COLO829 (cell line): ENCODE measurements at places on chromosomes 6 and 20.
A peak's percentile ranks its signal among the peaks of the same experiment; 100 is the strongest.

- no peak for DNase-seq
These were observed 96.2 kb upstream of the BTN3A2 start for GRCh38 chr6:26268659-26269402.

DNA sequence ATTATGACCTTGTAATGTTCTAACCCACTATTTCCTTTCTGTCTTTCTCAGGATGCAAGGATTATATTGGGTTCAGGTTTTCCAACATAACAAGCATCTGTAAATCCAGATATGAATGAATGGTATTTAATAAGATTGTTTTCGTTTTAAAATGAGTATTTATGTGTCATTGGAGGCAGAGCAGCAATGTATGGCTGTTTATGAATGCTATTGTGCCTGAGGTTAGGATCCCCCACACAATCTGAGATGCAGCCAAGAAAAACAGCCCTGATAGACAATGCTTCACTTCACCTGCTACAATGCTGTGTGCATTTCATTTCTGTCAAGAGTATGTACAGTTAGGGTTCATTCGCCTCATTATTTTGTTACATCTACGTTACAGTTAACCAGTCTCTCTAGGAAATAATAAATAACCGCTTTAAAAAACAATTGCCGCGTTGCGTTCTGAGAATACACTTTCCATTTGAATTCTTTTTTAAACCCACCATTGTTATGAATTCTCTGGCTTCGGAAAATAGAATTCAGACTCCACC is 19.6 kb downstream of the TFAP2A start:
- no peak for DNase-seq

- no peak for DNase-seq
These were observed 113.3 kb downstream of the RPS12 start for GRCh38 chr6:132927713-132928112.

- DNase-seq = no peak
These were observed 42.0 kb downstream of the THEMIS start for GRCh38 chr6:127858727-127859391.

DNA sequence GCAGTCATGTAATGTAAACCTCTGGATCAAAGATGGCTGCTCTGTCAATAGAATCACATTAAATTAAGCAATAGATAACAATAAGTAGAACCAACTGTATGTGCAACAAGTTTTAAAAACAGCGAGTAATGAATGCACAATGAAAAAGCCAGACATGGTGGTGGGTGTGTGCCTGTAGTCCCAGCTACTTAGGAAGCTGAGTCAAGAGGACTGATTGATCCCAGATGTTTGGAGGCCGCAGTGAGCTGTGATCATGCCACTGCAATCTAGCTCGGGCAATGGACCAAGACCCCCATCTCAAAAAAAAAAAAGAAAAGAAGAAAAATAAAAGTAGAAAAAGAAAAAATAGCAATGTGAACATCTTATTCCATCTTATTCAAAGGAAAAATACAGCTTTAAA is 558.7 kb upstream of the MMS22L start:
- DNase-seq = no peak

GRCh38 chr6:30839671-30840070 is 44.6 kb upstream of the DDR1 start:
- no peak for DNase-seq

- no peak for DNase-seq
These were observed 56.9 kb downstream of the IRF4 start for GRCh38 chr6:448296-449056.

DNA sequence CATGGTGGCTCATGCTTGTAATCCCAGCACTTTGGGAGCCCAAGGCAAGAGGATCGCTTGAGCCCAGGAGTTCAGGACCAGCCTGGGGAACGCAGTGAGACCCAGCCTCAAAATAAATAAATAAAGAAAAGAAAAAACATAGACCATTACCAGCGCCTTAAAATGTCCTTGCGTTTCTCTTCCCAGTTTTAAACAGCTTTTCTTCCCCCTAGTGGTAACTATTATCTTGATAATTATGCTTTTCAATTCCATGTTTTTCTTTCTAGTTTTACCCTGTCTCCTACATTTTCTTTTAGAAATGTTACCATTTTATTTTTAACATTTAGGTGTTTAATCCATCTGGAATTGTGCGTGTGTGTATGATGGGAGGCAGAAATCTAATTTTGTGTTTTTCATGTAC is 24.4 kb downstream of the DNAH8 start:
- no peak for DNase-seq

- no peak for DNase-seq
These were observed 135.7 kb downstream of the SYNDIG1 start for GRCh38 chr20:24604966-24605665.

DNA sequence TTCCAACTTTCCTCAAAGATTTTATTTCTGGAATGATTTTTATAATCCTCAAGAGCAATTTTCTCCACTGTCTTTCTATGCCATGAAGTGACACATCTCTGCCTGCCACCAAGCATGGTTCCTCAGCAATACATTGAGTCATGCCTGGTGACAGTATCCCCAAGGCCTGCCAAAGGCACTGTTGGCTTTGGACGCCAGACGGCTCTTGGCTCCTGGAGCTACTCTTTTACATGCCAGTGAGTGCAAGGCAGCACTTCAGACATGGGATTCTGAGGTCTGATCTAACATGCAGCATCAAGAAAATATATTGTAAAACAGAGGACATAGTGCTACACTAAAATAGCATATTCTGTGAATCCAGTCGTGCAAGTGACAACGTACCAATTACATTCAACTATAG is 20.1 kb upstream of the PLEKHG1 start:
- no peak for DNase-seq

- DNase-seq = no peak
These were observed 34.5 kb downstream of the HLA-A start for GRCh38 chr6:29976588-29977424.

GRCh38 chr6:51141080-51141479 is 322.4 kb downstream of the TFAP2B start:
- no peak for DNase-seq

DNA sequence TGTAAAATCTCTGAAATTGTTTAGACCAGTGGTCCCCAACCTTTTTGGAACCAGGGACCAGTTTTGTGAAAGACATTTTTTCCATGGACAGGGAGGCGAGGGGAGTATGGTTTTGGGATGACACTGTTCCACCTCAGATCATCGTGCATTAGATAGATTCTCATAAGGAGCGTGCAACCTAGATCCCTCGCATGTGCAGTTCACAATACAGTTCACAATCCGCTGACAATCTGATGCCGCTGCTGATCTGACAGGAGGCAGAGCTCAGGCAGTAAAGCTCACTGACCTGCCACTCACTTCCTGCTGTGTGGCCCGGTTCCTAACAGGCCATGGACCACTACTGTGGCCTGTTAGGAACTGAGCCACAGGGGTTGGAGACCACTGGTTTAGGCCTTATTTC is 115.2 kb downstream of the EPM2A start:
- no peak for DNase-seq

- no peak for DNase-seq
These were observed 25.9 kb upstream of the ROS1 start for GRCh38 chr6:117451671-117452070.

- no peak for DNase-seq
These were observed 412.1 kb downstream of the QKI start for GRCh38 chr6:163826629-163827028.

DNA sequence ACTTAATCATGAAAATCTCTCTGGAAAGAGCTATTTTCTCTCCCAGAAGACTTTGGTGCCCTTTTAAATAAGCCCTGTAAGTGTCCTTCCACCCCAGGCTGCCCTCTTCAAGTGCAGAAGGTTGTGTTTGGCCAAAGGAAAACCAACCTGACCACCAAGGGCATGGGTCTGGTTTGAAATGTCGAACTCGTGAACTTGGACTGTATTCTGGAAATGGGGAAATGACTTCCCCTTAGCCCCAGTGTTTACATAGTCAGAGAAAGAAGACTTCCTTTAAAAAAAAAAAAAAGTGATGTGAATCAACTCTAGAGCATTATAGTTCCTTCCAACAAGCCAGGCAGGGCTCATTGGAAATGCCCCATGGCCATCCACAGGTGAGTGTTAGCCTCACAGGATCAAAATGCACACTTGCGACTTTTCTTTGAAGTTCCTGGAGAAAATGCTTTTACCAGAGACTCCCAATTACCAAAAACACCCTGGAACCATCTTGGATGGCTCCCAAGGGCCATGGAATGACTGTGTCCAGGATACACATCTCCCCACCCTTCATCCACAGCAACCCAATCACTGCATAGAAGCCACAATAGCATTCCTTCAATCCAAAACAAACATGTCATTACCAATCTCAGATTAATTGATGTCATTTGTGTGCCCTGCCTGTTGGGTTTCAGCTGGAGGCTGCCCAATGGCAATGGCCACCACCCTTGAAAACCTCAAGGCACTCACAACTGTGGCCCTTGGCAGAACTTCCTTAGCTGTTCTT is 133.8 kb downstream of the CLIC5 start:
- DNase-seq = no peak

- DNase-seq = no peak
These were observed 1.4 kb downstream of the SOX12 start for GRCh38 chr20:326645-327185.

GRCh38 chr6:37675100-37675499 is 22.6 kb downstream of the MDGA1 start:
- DNase-seq = no peak

DNA sequence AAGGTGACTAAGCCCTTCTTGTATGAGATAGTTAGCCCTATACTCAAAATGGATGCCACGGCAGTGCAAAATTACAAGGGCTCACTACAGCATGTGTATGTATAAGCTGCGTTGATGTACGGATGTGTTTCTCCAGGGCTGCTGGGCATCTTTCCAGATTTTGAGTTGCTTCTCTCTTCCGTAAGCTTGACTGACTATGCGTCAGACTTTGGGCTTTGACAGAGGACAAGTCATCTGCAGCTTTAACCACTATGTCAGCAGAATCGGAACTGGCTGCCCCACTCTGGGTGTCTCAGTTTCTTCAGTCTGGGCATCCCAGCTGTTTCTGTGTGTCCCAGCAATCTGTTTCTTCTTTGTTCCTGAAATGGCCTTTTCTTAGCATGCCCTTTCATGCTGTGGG is 241.6 kb downstream of the BTBD3 start:
- no peak for DNase-seq

DNA sequence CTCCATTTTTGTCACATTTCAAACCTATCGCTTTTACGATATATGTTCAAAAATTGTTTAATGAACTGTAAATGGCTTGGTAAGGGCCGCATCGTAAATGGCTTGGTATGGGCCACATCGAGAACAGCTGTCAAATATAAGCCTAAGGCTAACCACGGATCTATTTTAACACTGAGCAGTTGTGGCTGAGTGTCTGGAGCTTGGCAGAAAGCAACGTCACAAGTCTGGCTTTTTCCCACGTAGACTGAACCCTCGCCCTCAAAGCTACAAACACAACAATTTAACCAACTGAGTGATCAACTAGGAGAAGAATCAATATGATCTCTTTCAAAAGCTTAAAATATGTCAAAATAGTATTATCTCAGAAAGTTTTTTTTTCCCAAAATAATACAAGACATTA is 71.4 kb upstream of the PRSS16 start:
- no peak for DNase-seq

GRCh38 chr6:134293659-134294161 is 24.2 kb downstream of the SGK1 start:
- no peak for DNase-seq

DNA sequence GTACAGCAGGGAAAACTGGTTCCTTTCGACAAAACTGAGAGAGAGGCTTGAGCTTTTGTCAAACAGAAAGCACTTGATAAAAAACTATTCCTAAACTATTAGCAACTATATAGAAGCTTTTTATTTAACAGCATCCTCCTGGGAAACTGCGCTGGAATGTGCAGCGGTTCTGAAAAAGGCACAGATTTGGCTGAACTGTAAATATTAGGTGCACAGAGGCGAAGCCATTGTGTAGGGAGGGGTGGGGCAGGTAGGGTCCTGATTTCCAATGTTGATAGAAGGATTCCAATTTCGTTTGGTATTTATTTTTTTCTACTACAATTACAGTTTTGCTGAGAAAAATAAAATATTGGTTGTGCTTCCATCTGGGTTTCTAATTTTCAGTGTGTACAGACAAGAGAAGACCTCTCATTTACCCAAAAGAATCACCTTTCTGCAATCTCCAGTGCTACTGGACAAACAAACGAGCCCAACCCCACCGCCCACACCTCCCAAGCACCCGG is 698 bp upstream of the SH3BGRL2 start:
- DNase-seq = no peak

DNA sequence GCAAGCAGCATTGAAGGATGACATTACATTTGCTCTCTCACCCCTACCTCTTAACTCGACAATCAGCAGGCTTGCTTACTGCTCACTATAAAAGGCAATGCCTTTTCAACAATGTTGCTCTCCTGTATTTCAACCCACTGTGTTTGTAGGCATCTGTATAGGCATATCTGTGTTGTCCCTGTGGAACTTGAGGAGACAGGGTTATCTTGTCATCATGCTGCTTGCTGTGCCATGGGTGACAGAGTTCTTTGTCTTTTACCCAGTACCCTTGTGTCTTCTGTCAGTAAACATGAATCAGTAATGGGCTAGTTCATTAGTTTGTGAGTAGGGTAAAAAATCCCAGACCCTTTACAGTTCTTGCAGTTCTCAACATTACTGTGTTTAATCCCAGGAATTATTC is 25.2 kb downstream of the PHF3 start:
- no peak for DNase-seq

- no peak for DNase-seq
These were observed 100.2 kb downstream of the FIG4 start for GRCh38 chr6:109791301-109791700.

GRCh38 chr20:45429618-45430017 is 13.7 kb downstream of the PIGT start:
- DNase-seq = peak; percentile 79

GRCh38 chr6:27679308-27679963 is 206.5 kb upstream of the ZNF184 start:
- no peak for DNase-seq

DNA sequence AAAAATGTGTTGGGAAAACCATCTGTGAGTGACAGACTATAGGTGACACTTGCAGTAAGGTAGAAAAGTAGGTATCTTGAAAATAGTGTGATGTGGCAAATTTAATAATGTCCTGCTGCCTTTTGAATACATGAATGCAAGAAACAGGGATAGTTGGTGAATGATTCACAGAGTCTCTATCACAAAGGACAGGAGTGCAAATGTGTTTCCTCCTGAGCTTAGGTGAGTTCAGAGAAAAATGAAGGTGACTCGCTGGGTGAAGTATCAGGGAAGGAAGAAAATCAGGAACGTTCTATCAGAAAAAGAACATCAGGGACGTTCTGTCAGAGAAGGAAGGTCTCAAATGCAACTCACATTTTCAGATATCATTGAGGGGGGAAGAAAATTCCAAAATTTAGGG is 557.8 kb upstream of the SLC35B3 start:
- DNase-seq = no peak

GRCh38 chr20:38812709-38813573 is 7.4 kb downstream of the PPP1R16B start:
- no peak for DNase-seq
